ENCODE measurements at places on chromosomes 11 and 22.

GRCh38 chr11:36000616-36001190, 56.8 kb downstream of the LDLRAD3 start:
- no peak for DNase-seq

DNA sequence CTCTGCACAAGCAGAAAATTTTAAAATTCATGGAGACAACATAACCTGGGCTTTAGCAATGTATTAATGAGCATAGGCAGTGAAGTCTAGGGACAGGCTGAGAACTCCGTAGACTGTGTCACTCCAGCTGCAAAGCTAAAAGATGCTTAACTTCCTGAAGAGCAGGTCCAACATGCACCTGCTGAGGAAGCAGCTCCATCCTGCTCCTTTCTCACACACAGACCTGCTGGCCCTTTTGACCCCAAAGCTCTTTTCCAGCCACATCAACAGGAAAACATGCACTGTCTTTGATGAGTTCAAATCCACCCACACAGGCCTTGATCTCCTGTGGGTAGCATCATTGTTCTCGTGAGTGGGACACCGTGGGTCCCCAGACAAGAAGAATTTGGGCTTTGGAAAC, 36.0 kb downstream of the SYN3 start:
- DNase-seq, result no peak

- no peak for DNase-seq
Measured at GRCh38 chr11:15493921-15494620, 379.3 kb downstream of the INSC start.

GRCh38 chr11:115699733-115700132, 195.5 kb upstream of the CADM1 start:
- DNase-seq, result no peak

GRCh38 chr11:128294671-128295050, 292.7 kb downstream of the ETS1 start:
- no peak for DNase-seq

GRCh38 chr22:22705328-22706100, 61.1 kb downstream of the GGTLC2 start:
- no peak for DNase-seq

Measured in cerebellum (tissue), 4 donors.